ENCODE measurements at places on chromosomes 1 and 21.

GRCh38 chr21:41149199-41149598, 18.8 kb upstream of the BACE2 start:
- DNase-seq, result no peak

DNA sequence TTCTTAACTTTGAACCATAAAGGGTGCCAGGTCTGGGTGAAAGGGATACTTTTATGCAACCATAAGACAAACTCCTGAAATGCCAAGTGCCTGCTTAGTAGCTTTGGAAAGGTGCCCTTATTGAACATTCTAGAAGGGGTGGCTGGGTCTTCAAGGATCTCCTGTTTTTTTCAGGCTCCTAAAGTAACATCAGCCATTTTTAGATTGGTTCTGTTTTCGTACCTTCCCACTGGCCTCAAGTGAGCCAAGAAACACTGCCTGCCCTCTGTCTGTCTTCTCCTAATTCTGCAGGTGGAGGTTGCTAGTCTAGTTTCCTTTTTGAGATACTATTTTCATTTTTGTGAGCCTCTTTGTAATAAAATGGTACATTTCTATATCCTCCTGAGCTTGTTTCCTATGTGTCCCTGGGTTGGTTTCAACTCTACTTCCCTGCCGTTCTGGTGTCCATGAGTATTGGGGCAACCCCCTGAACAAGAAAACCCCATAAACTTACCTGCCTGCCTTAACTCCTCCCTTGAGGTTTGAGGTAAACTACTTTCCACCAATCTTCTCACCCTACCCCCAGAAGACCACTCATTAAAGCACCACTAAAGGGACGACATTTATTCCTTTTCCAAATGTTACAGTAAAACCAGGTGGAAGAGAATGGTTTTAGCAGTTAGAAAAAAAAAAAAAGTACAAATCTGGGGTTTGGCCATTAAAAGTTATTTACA, 2.6 kb downstream of the MARCKSL1 start:
- DNase-seq, result no peak

GRCh38 chr1:232982238-232982944, 32.0 kb downstream of the NTPCR start:
- DNase-seq, result no peak

DNA sequence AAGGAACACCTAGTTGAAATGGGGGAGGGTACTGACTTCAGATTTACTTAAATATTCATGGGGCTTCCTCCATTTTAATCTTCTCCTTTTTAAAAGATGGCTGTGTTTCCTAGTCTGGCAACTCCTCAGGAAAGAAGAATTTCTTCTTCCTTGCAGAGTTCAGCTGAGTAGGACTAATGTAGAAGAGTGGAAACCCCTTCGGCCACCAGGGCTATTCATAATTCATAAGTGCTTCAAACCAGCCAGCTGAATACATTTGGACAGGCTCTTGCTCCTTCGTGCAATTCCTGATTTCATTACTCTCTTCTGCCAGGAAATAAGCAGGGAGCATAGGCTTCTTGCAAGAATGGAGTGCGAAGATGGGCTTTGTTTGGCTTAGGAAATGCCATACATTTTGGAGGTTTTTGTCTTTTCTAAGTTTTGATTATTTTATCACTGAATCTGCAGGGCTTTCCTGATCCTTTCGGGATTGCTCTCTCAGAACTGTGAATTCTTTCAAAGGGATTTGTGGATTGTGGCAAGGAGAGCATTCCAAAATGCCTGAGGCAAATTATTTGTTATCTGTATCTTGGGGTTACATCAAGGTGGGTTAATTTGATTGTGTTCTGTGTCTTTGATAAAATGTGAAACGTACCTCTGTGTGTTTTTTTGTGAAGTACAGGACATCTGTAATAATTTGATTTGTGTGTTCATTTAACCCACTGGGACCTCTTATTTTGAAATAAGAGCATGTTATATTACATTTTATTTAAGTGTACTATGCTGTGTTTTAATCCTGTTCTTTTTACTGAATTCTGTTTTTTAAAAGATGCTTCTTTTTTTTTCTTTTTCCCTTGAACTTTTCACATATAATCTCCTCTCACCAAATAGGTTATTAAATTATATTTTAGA, 179.4 kb upstream of the SGIP1 start:
- no peak for DNase-seq

DNA sequence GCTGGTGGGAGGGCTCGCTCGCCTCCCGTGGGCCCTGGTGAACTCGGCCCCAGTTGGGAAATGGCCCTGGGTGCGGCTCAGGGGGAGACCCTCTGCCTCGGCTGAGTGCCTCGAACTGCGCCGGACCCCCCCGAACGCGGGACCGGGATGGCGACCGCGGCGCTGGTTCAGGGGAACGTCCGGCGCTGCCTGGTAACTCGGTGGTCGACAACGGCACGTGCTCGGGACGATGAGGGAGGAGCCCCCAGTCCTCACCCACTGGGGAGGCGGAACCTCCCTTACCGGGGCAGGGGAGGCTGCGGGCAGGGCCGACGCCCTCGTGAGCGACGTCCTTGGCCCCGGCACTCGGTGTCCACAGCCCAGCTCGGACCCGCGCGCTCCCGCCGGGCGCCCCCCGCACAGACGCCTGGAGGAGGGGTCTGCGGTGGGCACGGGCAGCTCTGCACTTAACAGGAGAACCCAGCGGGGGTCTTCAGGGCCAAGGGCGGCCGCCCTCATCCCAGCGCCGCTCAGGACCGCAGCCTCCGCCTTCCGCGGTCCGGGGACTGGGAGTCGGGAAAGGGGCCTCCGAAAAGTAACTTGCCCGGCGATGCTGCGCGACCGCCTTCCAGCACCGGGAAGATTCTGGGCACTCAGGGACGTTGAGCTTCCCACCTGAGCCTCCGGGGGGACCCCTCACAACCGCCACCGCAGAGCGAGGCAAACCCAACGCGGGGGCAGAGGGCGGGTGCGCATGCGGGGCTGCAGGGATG, 1.7 kb downstream of the HES4 start:
- no peak for DNase-seq

DNA sequence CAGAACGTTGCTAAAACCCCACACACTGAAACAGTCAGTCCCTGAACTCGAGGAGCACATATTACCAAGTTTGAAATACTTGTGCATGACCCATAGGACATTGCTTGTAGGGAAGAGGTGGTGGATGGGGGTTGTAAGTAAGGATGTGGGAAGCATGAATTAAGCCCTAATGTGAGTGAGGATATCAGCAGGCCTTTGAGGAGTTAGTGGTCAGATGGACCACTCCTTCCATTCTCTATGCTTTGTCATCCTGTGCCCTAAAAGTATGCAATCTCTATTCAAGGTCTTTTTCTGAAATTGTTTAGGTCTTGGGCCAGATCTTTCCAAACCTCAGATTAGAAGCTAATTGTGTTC, 70.9 kb upstream of the SAMSN1 start:
- DNase-seq, result no peak

- DNase-seq, result no peak
Observed at GRCh38 chr1:91700771-91701471, 185.0 kb downstream of the TGFBR3 start.

DNA sequence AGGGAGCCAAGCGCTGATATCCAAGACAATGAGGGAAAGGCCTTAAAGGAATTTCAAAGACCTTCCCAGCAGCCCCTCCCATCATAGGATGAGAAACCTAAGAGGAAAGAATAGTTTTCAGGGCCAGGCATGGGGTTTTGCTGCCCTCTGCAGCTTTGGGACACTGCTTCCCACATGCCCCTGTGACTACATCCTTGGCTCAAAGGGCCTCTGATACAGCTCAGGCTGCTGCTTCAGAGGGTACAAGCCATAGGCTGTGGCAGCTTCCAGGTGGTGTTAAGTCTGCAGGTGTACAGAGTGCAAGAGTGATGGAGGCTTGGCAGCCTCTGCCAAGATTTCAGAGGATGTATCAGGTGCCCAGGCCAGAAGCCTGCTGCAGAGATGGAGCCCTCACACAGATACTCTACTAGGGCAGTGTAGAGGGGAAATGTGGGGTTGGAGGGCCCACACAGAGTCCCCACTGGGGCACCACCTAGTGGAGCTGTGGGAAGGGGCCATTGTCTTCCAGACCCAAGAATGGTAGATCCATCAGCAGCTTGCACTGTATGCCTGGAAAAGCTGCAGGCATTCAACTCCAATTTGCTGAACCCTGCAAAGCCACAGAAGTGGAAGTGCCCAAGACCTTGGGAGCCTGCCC, 125.8 kb downstream of the SLC45A1 start:
- no peak for DNase-seq

DNA sequence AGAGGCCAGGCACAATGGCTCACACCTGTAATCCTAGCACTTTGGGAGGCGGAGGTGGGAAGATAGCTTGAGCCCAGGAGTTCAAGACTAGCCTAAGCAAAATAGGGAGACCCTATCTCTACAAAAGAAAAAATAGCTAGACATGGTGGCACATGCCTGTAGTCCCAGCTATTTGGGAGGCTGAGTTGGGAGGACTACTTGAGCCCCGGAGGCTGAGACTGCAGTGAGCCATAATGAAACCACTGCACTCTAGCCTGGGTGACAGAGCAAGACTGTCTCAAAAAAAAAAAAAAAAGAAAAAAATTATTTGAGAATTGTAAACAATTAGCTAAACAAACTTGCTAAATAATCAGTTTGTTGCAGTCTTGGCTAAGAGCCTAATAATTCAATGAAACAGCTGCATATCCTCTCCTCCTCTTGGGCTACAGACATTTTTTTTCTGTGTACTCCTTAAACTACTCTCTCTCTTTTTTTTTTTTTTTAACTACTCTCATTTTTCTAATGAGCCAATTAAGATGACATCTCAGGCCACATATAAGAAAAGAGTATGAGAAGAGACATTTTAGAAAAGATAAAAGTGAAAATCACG, 10.5 kb upstream of the DNAJB4 start:
- no peak for DNase-seq

DNA sequence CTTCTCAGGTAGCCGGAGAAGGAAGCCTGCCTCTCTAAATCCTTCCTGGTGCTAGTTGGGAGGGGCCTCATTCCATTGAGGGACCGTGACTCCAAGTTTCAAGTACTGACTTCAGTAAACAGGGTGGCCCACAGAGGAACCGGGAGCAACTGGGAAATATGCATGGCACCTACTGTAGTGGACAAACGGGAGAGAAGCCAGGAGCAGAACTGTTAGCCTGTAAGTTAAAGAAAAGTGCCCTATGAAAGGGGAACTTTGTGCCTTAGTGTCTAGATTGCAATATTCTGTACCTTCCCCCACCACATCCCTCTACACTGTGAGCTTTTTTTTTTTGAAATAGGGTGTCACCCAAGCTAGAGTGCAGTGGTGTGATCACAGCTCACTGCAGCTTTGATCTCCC, 33.2 kb upstream of the KANK4 start:
- DNase-seq, result no peak

- no peak for DNase-seq
Observed at GRCh38 chr1:106619080-106619826, 437.2 kb upstream of the PRMT6 start.

DNA sequence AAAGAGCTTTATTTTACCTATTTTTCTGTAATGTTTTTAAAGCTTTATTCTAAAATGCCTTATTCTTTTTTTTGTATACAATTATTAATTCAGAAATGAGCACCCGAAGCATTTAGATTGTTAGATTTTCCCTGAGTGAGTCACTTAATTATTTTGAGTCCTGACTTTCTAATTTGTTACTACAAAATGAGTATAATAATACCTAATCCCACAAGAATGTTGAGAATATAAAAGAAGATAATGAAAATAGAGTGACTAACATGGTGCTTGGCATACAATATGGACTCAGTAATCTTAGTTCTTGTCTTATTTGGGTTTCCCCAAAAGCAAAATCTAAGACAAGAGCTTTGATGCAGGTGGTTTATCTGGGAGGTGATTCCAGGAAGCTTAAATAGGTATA, 142.2 kb downstream of the LHX8 start:
- no peak for DNase-seq

- DNase-seq, result no peak
Observed at GRCh38 chr21:28454564-28455252, 538.0 kb downstream of the LTN1 start.

GRCh38 chr1:221708076-221708571, 33.8 kb downstream of the DUSP10 start:
- peak; percentile 67 for DNase-seq

GRCh38 chr1:234474375-234474774, 4.6 kb downstream of the TARBP1 start:
- DNase-seq, result no peak

GRCh38 chr1:235075777-235076308, 52.8 kb downstream of the TOMM20 start:
- no peak for DNase-seq

- no peak for DNase-seq
Observed at GRCh38 chr1:186559601-186560116, 98.7 kb upstream of the PDC start.

DNA sequence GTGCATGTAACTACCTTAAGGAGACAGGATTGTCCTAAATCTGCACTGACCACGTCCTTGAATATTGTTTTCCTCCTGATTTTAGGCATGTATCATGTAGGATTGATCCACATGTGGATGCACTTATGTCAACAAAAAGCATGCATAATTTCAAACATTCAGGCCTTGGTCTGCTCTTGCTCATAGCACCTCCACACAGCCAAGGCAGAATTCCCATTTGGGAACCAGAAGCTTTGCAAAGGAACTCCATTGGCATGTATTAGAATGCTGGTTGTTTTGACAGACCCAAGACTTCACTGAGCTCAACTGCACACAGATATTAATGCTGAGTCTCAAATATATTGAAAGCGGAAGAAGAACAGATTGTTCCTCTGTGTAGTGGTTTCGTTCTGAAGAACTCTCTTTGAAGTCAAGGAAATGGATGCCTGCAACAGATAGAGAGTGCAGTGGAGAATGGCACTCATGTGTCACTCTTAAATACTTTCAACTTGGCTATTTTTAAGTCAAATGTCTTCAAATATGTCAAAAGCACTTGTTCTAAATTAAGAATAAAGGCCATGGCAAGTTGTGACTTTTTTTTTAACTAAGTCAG, 387.6 kb downstream of the LTN1 start:
- DNase-seq, result peak; percentile 53

GRCh38 chr1:3984586-3984985, 84.5 kb upstream of the C1orf174 start:
- DNase-seq, result no peak

- no peak for DNase-seq
Observed at GRCh38 chr1:109391157-109391556, 6.6 kb downstream of the SORT1 start.

GRCh38 chr1:2974701-2975301, 46.5 kb upstream of the ACTRT2 start:
- DNase-seq, result no peak

DNA sequence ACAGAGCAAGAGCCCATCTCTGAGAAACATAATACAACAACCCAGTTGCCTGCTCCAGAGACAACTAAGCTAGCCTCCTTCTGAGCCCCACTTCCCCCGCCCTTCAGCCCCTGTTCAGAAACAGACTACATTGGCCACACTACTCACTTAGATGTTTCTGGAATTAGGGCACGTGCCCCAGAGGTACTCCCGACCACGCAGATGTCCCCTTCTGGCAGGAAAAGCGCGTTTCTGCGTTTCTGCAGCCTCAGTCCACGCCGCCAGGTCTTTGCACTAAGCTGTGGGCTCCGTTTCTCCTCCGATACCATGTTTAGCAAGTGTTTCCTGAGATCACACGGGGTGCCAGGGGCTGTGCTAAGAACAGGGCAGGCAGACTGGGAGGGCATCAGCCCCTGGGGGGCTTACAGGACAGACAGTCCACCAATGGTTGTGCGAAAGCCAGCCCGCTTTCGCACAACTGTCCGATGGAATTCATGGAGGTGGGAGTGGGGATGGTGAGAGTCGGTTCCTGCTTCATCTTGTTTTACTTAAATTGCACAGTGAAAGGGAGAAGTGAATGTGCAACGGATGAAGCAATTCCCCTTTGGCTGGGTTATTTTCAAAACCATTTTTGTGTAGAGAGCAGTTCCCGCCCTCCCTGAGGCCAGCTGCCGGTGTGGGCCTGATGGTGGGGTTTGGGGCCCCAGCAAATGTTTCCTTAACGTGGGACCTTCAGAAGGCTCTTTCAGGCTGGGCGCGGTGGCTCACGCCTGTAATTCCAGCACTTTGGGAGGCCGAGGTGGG, 2.7 kb downstream of the PIK3CD start:
- peak; percentile 23 for DNase-seq
